ENCODE measurements at places on chromosomes 1 and 21.

DNA sequence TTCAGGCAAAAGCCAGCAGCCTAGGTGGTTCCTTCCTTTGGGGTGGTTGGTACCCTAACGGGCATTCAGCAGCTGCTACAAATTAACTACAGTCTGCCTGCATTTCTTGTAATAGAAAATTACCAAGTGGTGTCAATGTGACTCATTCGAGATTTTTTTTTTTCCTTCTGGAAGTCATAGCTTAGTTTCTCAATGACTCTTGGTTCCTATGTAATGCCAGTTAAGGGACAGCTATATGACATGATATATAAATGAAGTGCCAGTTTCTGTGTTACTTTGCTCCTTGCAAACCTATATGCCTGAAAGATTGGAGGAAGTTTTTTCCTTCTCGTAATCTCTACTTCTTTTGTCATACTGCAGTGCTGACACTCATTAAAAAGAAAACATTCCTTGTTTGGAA is 2.6 kb downstream of the MGST3 start:
- DNase-seq, result no peak

GRCh38 chr1:160113407-160113806 is 2.2 kb upstream of the ATP1A2 start:
- no peak for DNase-seq

DNA sequence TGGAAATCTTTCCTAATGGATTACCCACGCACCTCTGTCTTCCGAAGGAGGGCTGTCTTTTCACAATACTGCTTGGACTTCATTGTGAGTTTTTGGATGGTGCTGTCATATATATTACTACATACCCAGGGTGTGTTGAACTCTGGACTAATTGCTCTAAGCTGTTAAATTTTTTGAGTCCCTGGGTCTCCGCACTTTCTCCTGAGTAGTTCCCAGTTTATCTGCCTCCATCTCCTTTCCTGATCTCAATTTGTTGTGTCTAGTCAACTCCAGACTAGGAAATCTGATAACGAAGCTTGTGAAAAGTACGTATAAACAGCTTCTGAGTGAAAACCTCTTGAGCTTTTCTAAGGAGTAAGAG is 211.1 kb downstream of the ROR1 start:
- DNase-seq, result no peak

DNA sequence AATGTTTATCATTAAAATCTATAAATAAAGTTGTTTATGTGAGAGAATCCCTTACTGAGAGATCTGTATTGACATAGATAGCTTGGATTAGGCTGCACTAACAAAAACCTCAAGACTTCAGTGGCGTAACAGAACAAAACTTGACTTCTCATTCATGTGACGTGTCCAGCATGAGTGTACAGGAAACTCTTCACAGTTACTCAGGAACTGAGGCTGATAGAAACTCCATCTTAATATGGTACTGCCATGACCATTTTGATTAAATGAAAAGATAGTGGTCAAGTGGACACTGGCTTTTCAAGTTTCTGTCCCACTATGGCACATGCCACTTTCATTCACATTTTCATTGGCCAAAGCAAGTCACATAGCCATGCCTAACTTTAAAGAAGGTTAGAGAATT is 3.7 kb downstream of the ST3GAL3 start:
- no peak for DNase-seq

DNA sequence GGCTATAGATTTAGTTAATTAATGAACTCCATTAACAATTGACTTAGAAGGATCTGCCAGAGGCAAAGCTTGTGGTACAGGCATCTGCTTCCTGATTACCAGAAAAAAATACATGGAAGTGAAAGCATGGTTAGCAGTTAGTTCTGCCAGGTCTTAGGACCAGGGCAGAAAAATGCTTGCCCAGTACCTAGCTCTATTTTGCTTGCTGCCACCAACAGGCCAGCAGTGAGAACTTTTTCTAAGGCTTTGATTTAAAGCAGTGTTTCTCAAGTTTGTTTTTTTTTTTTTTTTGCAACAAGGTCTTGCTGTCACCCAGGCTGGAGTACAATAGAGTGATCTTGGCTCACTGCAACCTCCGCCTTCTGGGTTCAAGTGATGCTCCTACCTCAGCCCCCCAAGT is 16.4 kb upstream of the MTF1 start:
- no peak for DNase-seq

DNA sequence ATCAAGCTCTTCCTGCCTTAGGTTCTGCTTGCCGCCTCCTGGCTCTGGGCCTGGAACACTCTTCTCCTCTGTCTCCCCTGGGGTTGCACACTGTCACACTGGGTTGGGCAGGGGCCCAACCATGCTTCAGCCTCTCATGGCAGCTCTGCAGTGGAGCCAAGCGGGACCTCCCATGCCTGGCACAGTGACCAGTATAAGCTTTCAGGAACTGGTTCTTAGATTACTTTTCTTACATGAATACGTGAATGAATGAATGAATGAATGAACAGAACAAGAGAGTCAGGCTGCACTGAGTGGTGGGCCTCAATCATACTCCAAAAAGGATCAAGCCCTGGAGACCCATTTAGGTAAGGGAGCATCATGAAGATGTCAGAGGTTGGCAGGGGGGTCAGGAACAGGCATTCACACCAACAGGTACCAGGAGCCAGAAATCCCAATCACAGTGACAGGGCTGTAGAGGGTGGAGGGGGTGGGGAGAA is 30.8 kb upstream of the TMEM125 start:
- no peak for DNase-seq

GRCh38 chr21:15221799-15222386 is 157.1 kb upstream of the NRIP1 start:
- DNase-seq, result peak; percentile 13

- peak; percentile 44 for DNase-seq
Measured at GRCh38 chr21:38831526-38832467, 26.1 kb downstream of the ETS2 start.

All from stimulated activated naive B cell treated with anti-CD40 and anti-IgM and Interleukin-4, amounts not matched to agents 10 μg/mL and 1 μg/mL and 100 μg/mL, for 72 hours (primary cell).